ENCODE measurements at places on chromosomes 3 and 15. TPM values are rescaled to one million over a fixed set of nuclear protein-coding genes. Genes with fewer than 3 reads are reported as not detected.

LRRC34 gene
- total RNA-seq: 6.8 TPM

OCA2 gene
- not detected for total RNA-seq

EIF2A gene
- total RNA-seq: 130 TPM

GOLGA6A gene
- total RNA-seq: not detected

GOLGA8T gene
- not detected for total RNA-seq

SKOR1 gene
- total RNA-seq: 0.09 TPM

IQCF5 gene
- total RNA-seq: not detected

MRPL3 gene
- total RNA-seq: 168 TPM

FRMD4B gene
- 11.7 TPM for total RNA-seq

CAND2 gene
- 1.5 TPM for total RNA-seq

NR2E3 gene
- not detected for total RNA-seq

SLC9C1 gene
- not detected for total RNA-seq

GP5 gene
- 0.72 TPM for total RNA-seq

GUCA1C gene
- not detected for total RNA-seq

STX19 gene
- total RNA-seq: not detected

CORO2B gene
- not detected for total RNA-seq

NDUFB4 gene
- 162 TPM for total RNA-seq

LXN gene
- 7.8 TPM for total RNA-seq

GOLGA8H gene
- total RNA-seq: 0.34 TPM

PRSS50 gene
- not detected for total RNA-seq

ANKUB1 gene
- total RNA-seq: not detected

MBD4 gene
- total RNA-seq: 44.5 TPM

HIGD2B gene
- 0.27 TPM for total RNA-seq

BNC1 gene
- total RNA-seq: not detected

C3orf85 gene
- not detected for total RNA-seq

PTX3 gene
- total RNA-seq: not detected

Data from activated CD8-positive, alpha-beta T cell treated with anti-CD3 and anti-CD28 coated beads for 36 hours (primary cell).